ENCODE measurements at places on chromosomes 7 and 10.
A peak's percentile ranks its signal among the peaks of the same experiment; 100 is the strongest.

DNA sequence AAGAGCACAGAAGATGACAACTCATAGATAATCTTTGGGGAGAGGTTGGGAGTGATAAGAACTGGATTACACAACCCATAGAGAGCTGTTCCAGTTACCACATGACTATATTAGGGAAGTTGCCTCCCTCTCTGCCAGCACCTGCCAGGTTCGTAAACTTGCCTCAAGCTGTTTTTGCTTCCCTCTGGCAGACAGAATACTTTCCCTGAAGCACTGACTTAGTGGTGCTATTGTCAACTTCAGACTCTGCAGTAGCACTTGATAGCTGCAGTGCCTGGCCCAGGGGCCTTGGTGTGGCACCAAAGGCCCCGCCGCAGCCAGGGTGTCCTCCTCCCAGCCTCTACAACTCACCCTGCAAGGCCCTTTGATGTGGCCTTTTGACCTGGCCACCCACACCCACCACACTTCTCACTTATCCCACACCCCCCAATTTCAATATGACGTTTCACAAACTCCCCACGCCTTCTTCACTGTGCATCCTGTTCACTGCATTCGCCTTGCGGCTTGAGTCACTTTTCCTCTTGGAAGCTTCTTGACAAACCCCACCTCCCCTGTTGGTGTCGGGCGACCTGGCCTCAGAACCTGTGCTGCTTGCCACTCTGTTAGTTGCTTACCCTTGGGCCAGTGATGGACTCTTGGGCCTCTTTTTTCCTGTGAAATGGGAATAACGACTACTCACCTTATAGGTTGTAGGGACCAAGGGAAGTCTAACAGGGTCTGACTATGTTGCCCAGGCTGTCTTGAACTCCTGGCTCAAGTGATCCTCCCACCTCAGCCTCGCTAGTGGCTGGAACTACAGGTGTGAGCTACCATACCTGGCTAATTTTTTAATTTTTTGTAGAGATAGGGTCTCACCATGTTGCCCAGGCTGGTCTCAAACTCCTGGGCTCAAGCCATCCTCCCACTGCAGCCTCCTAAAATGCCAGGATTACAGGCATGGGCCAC is 50.2 kb upstream of the PODXL start:
- DNase-seq, result no peak

DNA sequence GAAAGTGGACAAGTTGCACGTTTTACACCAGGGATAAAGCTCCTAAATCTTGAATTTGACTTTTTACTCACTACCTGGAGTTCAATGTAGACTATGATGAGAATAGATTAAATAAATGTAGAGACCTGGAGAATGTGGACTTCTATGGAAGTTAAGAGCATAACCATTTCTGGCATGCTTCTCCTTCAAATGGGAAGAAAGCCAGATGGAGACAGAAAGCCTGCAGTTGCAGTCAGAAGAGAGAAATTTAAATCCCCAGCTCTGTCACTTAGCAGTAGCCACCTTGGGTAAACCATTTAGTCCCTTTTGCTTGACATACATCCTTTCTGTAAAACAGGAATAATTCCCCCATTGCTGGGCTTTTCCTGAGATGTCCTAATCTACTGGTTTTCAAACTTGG is 355.3 kb upstream of the AUTS2 start:
- DNase-seq, result no peak

GRCh38 chr10:11451640-11452260 is 159.7 kb downstream of the USP6NL start:
- no peak for DNase-seq

GRCh38 chr10:132548106-132548823 is 10.7 kb downstream of the INPP5A start:
- DNase-seq, result no peak

- DNase-seq, result peak; percentile 2
These were observed 96.3 kb upstream of the NEBL start for GRCh38 chr10:20993389-20993788.

- peak; percentile 93 for DNase-seq
These were observed 1.1 kb downstream of the VIM start for GRCh38 chr10:17229016-17229716.

DNA sequence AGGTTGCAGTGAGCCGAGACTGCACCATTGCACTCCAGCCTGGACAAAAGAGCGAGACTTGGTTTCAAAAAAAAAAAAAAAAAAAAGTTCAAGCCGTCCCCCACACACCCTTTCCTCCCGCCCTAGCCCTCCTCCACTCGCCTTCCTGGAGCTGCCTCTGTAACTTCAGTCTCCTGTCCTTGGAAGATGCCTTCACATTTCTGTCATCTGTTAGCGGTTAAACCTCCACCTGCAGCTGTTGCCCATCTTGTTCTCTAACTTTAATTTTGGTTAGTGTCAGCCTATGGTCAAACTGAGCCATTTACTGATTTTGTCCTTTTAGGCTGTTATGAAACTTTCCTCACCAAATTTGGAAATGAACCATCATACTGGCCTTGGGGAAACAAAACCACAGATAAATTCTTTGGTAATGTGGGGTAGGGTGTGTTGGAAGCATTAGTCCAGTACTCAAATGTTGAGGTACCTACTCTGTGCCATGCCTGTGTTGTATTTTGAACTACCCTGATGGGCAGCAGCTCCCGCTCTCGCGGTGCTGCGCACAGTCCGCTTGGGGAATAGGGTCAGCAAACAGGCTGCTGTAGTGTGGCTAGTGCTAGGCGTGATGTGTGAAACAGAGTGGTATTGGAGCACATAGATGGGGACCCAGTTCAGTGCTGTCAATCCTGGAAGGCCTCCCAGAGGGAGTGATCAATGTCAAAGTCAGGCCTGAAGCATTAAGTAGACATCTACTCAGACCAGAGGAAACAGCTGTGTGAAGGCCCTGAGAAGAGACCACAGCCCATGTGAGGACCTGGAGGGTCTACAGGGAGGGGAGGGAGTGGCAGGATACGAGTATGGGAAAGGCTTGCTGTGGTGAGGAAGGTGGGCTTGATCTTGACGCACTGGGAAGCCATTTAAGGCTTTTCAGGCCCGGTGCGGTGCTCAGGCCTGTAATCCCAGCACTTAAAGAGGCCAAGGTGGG is 26.9 kb downstream of the SFXN4 start:
- DNase-seq, result no peak

DNA sequence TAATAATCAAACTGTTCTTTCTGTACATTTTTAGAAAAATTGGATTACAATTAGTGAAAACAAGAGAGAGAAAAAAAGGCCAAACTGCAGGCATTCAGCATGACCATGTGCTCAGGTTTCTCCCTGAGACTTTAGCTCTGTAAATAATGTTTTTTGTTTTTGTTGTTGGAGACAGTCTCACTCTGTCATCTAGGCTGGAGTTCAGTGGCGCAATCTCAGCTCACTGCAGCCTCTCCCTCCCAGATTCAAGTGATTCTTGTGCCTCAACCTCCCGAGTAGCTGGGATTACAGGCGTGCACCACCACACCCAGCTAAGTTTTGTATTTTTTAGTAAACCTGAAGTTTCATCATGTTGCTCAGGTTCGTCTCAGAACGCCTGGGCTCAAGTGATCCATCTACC is 23.0 kb downstream of the BZW2 start:
- no peak for DNase-seq

- DNase-seq, result no peak
These were observed 193.5 kb upstream of the GPR26 start for GRCh38 chr10:123472606-123473005.

Data from kidney tubule cell (primary cell).